ENCODE measurements at places on chromosomes 3 and 15.

- no peaks in the 10 kb centered on the region for H3K27me3 ChIP-seq
- DNase-seq = no peak
Observed at GRCh38 chr3:179375091-179375999, 27.8 kb downstream of the MFN1 start.

DNA sequence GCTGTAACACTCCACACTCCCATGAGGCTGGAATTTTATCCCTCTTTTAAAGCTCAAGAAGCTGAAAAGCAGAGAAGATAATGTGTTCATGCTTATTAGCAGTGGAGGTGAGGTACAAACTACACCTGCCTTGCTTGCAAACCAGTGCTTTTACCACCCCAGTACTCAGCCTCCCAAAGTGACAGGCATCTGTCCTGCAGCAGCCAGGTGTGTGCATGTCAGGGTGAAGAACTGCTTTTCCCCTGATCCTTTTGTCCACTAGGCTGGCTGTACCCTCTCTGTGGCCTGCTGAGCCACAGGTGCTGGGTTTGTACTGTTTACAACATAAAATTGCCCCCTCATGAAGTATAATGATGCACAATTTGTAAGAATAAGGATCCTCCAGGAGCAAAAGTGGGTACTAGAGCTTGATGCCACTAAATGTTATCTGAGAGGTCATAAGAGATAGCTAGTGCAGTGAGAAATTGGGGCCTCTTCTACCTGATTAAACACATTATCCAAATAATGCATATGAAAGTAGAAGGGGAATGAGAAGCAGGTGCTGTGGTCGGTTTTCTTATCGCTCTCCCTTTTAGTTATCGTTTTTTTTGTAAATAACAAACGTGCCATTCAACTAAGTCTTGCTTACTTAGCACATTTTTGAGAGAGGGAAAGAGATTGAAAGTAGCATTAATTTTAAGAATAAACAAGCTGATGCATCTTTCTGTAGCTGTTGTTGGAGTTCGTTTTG is 39.2 kb upstream of the GADL1 start:
- no peaks in the 10 kb centered on the region for H3K36me3 ChIP-seq
- H3K4me3 ChIP-seq = no peak overlapping the region
- no peak for DNase-seq

GRCh38 chr15:68404056-68404798 is 27.7 kb downstream of the ITGA11 start:
- peak; percentile 37 for DNase-seq
- H3K4me1 ChIP-seq = no peaks in the 10 kb centered on the region
- H3K27ac ChIP-seq = no peak overlapping the region
- no peaks in the 10 kb centered on the region for H3K36me3 ChIP-seq
- H3K27me3 ChIP-seq = no peaks in the 10 kb centered on the region
- no peak overlapping the region for H3K4me3 ChIP-seq

DNA sequence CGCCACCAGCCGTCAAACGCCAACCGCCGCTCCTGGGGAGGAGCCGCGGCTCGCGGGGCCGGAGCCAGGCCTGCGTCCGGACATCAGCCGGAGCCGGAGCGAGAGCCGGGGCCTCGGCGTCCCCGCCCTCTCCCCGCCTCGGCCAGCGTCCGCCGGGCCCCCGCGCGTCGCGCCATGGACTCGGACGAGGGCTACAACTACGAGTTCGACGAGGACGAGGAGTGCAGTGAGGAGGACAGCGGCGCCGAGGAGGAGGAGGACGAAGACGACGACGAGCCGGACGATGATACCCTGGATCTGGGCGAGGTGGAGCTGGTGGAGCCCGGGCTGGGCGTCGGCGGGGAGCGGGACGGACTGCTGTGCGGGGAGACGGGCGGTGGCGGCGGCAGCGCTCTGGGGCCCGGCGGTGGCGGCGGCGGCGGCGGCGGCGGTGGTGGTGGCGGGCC is 359 bp downstream of the ARIH1 start:
- H3K4me3 ChIP-seq = peak overlapping the region; percentile 91
- no peak for DNase-seq
- peak overlapping the region; percentile 99 for H3K27ac ChIP-seq
- H3K36me3 ChIP-seq = no peaks in the 10 kb centered on the region

- H3K4me3 ChIP-seq = no peak overlapping the region
- H3K36me3 ChIP-seq = no peaks in the 10 kb centered on the region
- H3K27me3 ChIP-seq = no peaks in the 10 kb centered on the region
- no peak for DNase-seq
Observed at GRCh38 chr3:162998205-162998604, 1501.6 kb downstream of the OTOL1 start.

DNA sequence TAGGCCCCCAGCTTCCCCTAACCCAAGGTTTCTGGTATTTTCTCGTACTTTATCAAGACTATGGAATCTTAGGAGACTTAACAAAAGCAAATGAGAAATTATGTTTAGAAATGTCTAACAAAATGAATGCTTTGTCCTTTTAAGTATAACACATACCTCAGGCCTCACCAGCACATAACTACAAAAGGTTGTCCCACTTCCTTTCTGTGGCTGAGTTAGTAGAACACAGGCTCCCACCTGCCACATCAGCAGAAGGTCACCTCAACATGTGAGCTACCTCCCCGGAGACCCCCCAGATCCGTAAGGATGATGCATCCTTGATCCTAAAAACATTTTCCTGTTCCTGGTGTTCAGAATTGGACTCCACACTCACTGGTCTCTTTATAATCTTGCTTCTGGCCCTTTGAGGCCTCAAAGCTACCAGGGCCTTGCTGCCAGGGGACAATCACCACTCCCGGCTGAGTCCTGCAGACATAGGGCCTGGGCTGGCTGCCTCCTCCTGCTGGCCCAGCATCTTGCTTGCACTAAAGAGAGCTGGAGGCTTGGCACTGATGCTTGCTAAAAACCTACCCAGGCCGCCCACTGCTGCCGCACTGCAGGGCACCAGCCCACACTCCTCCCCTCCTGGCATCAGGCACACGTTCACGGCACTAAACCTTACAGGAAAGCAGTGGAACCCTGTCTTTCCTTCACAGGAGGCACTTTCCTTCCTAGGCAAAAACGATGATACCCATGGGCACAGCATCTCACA is 2.9 kb downstream of the CCRL2 start:
- no peak for DNase-seq
- no peak overlapping the region for H3K27ac ChIP-seq
- no peaks in the 10 kb centered on the region for H3K27me3 ChIP-seq

GRCh38 chr3:133448478-133449122 is 48.7 kb downstream of the BFSP2 start:
- H3K27me3 ChIP-seq = no peaks in the 10 kb centered on the region
- H3K36me3 ChIP-seq = no peaks in the 10 kb centered on the region
- DNase-seq = no peak
- no peak overlapping the region for H3K4me3 ChIP-seq
- no peak overlapping the region for H3K27ac ChIP-seq

DNA sequence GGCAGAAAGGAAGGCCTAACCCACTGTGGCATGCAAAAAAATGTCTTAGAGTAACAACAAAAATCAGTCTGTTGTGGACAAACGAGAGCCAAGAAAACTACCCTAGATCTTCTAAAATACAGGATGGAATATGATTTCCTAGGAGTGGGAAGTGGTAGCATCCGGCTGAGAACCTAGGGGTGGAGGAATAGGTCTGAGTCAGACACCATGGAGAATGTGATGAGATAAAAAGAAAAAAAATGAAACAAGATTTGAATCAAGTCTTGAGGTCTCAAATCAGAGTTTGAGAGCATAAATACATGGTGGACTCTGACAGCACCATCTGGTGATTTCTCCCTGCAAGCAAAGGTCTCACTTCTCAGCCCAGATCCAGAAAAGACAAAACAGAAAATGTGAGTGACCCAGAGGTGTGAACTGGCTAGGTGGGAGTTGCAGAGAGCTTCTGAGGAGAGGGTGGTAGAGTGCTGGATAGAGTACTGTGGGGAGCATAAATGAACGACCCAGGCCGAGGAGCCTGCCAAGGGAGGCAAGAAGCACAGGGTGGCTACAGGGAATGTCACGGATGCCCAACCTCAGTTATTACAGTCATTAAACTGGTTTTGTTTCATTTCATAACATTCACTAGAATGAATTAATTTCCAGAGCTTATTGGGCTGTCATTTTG is 27.6 kb upstream of the VEPH1 start:
- H3K27me3 ChIP-seq = no peaks in the 10 kb centered on the region
- no peaks in the 10 kb centered on the region for H3K4me1 ChIP-seq
- no peak overlapping the region for H3K4me3 ChIP-seq

DNA sequence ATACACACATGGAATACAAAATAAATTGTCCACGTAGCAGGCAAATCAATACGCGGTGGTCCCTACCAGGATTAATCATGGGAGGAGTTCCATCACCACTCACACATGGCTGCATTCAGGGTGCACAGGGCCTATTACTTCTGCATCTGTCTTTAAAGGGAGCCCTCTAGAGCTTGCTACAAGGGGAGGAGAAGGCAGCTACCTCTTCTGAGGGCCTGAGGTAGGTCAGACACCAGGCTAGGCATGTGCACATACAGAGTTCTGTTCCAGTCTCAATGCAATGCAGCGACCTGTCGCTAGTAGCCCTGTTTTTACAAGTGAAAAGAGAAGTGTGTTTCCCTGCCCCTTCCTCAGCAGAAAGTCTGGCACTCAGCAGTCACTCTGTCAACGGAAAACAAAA is 102.7 kb downstream of the ROBO2 start:
- no peaks in the 10 kb centered on the region for H3K4me1 ChIP-seq
- no peak for DNase-seq
- no peaks in the 10 kb centered on the region for H3K27me3 ChIP-seq
- no peak overlapping the region for H3K4me3 ChIP-seq

GRCh38 chr3:124459678-124460077 is 270.6 kb upstream of the UMPS start:
- no peak overlapping the region for H3K4me3 ChIP-seq
- H3K4me1 ChIP-seq = no peaks in the 10 kb centered on the region
- no peaks in the 10 kb centered on the region for H3K36me3 ChIP-seq
- no peak for DNase-seq
- no peaks in the 10 kb centered on the region for H3K27me3 ChIP-seq

GRCh38 chr15:74889390-74889882 is 406 bp upstream of the MPI start:
- peak overlapping the region; percentile 90 for H3K4me3 ChIP-seq
- peak overlapping the region; percentile 87 for H3K27ac ChIP-seq
- DNase-seq = peak; percentile 75
- H3K4me1 ChIP-seq = peaks cover 16% of the 10 kb centered on the region
- H3K27me3 ChIP-seq = no peaks in the 10 kb centered on the region

- no peak for DNase-seq
- H3K27me3 ChIP-seq = no peaks in the 10 kb centered on the region
Observed at GRCh38 chr15:78726870-78727551, 84.3 kb downstream of the ADAMTS7 start.

- no peaks in the 10 kb centered on the region for H3K27me3 ChIP-seq
- no peak overlapping the region for H3K4me3 ChIP-seq
- no peak for DNase-seq
- no peaks in the 10 kb centered on the region for H3K36me3 ChIP-seq
Observed at GRCh38 chr3:85800676-85801075, 841.9 kb downstream of the CADM2 start.

- no peak for DNase-seq
- no peaks in the 10 kb centered on the region for H3K27me3 ChIP-seq
- no peak overlapping the region for H3K4me3 ChIP-seq
- no peak overlapping the region for H3K27ac ChIP-seq
- H3K36me3 ChIP-seq = no peaks in the 10 kb centered on the region
Observed at GRCh38 chr3:157201648-157202278, 41.8 kb upstream of the CCNL1 start.

GRCh38 chr3:154421083-154421482 is 8.9 kb downstream of the GPR149 start:
- H3K27ac ChIP-seq = no peak overlapping the region
- DNase-seq = no peak
- H3K4me3 ChIP-seq = no peak overlapping the region

- H3K36me3 ChIP-seq = no peaks in the 10 kb centered on the region
- no peak overlapping the region for H3K4me3 ChIP-seq
- H3K27me3 ChIP-seq = no peaks in the 10 kb centered on the region
- H3K27ac ChIP-seq = peak overlapping the region; percentile 54
Observed at GRCh38 chr15:41930221-41930866, 36.5 kb upstream of the SPTBN5 start.

DNA sequence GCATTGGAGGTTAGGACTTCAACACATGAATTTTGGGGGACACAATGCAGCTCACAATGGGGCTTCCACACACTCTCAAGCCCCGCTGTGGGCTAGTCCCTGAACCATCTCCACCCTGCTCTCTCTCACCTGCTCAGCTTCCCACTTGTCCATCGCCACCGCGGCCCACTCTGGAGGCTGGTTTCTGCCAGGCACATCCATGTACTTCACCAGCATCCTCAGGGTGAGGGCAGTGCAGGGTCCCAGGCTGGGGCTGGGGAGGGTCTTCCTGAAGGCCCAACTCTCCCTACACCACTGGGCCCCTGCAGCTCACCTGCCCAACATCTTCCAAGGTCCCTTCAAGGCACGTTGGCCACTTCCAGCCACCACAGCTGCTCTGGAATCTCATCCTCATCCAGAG is 46.4 kb downstream of the KLF15 start:
- H3K27me3 ChIP-seq = no peaks in the 10 kb centered on the region
- H3K4me1 ChIP-seq = peaks cover 6% of the 10 kb centered on the region
- H3K4me3 ChIP-seq = no peak overlapping the region

DNA sequence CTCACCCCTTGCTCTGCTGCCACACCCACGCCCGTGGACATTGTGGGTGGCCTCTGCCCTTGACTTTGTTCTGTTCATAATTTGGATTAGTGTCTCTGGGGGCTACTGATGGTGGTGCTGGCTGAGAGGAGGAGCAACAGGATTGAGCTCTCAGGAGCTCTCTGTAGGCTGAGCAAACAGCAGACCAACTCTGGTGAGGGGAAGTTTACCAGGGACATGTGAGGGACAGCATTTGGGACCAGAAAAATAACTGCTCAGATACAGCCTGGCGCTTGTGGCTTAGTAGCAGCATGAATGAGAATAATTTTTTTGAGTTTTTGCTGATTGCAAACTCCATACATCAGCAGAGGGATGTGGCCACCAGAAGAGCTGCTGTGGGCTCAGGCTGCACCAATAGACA is 14.8 kb downstream of the PPCDC start:
- H3K27ac ChIP-seq = no peak overlapping the region
- H3K4me3 ChIP-seq = no peak overlapping the region
- H3K27me3 ChIP-seq = no peaks in the 10 kb centered on the region
- H3K4me1 ChIP-seq = no peaks in the 10 kb centered on the region
- no peaks in the 10 kb centered on the region for H3K36me3 ChIP-seq

- no peaks in the 10 kb centered on the region for H3K27me3 ChIP-seq
- no peaks in the 10 kb centered on the region for H3K4me1 ChIP-seq
- no peak for DNase-seq
- H3K27ac ChIP-seq = no peak overlapping the region
Observed at GRCh38 chr3:119834754-119835370, 53.0 kb downstream of the NR1I2 start.

GRCh38 chr3:10226293-10226692 is 22.0 kb upstream of the TATDN2 start:
- DNase-seq = no peak
- no peak overlapping the region for H3K27ac ChIP-seq
- no peaks in the 10 kb centered on the region for H3K27me3 ChIP-seq

Data from sigmoid colon (tissue), 7 donors.